Activated CD4-positive, alpha-beta memory T cell treated with anti-CD3 and anti-CD28 coated beads for 36 hours (primary cell): ENCODE measurements at places on chromosomes 12 and 14.
A peak's percentile ranks its signal among the peaks of the same experiment; 100 is the strongest.

DNA sequence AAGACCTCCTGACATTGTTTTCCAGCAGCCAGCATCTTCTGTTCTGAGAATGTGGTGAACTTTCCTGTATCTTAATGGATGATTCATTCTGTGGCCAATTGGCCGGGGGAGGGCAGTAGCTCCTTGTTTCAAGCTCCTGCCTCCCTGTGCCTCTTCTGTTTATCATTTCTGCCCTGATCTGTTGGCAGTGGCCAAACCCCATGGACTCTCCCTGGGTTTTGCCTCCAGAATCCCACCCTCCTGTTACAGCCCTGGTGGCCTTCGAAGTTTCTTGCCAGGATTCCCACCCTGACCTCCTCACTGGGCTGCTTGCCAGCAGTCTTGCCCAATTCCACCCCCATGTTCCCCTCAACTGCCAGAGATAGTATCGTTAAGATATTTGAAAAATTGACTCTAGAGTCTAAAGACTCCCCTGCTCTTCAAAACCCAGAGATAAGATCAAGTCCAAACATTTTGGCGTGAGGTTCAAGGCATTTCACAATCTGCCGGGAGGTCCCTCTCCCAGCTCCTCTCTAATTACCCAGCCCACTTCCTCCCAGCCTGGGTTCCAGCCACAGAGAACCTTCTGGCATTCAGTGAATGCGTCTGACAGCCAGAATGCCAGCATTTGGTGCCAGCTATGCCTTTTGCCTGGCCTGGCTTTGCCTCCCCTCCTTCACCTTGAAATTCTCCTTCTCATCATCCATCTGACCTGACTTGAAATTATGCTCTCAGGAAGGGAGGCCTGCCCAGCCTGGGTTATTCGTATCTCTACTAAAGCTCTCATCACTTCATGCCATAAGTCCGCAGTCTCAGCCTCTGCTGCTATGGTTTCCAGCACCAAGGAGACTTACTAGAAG lies 37.7 kb upstream of the TXNRD1 start:
- peak; percentile 39 for DNase-seq

DNA sequence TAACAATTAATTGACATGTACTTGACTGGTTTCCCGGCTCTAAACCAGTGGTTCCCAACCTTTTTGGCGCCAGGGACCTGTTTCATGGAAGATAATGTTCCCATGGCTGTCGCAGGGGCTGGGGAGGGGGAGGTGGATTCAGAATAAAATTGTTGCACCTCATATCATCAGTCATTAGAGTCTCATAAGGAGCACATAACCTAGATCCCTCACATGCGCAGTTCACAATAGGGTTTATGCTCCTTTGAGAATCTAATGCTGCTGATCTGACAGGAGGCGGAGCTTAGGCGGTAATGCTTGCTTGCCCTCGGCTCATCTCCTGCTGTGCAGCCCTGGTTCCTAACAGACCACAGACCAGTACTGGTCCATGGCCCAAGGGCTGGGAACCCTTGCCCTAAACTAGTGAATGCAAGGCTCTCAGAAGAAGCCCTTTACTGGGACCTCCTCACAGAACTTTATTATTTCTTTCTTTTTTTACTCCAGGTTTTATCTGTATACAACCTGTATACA lies 86.4 kb upstream of the SINHCAF start:
- DNase-seq = no peak

DNA sequence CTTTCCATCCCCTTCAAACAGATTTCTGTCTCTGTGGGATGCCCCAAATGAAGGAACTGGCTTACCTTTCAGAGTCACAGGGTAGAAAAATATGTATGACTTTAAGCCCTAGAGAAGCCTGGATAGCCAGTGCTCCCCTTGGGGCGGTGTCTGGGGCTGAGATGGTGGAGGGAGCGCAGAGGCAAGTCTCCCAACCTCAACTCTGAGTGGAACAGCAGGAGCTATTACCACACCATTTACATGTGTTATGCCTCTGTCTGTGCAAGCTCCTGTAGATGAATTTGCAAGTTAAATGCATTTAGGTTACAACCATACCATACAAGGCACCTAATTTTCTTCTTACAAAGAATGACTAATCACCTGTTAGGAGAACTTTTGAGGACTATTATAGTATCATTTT lies 50.4 kb upstream of the CLMN start:
- no peak for DNase-seq

DNA sequence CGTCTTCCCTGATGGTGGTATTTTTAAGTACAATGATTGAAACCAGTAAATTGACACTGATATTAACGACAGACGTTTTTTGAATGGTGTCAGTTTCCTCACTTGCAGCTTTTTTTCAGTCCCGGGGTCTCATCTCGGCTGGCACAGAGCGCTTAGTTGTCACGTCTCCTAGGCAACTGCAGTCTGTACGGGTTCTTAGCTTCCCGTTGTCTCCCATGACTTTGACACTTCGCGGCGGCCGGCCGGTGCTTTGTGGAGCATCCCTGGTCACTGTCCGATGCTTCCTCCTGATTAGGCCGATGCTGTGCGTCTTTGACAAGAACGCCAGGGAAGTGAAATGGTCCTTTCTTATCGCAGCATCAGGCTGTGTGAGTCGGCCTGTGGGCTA lies 67.4 kb downstream of the ADGRD1 start:
- no peak for DNase-seq

GRCh38 chr14:101097109-101097793 lies 193.7 kb upstream of the RTL1 start:
- DNase-seq = no peak

- no peak for DNase-seq
Measured at GRCh38 chr14:81771651-81772275, 238.1 kb upstream of the SEL1L start.

DNA sequence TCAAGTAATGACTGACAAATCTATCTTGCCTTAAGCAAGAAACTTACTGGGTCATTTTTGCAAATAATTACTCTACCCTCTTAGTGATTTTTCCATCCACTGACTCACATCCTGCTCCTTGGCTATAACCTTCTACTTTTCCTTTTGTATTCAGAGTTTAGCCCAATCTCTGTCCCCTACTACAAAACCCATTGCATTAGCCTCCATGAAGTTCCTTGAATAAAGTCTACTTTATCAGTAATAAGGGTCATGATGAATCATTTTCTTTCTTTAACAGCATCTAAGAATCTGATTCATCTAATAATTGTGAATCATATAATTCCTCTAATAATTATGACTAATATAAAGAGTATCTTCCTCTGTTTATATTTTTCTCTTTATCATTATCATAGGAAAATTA lies 132.6 kb downstream of the NTS start:
- DNase-seq = no peak

DNA sequence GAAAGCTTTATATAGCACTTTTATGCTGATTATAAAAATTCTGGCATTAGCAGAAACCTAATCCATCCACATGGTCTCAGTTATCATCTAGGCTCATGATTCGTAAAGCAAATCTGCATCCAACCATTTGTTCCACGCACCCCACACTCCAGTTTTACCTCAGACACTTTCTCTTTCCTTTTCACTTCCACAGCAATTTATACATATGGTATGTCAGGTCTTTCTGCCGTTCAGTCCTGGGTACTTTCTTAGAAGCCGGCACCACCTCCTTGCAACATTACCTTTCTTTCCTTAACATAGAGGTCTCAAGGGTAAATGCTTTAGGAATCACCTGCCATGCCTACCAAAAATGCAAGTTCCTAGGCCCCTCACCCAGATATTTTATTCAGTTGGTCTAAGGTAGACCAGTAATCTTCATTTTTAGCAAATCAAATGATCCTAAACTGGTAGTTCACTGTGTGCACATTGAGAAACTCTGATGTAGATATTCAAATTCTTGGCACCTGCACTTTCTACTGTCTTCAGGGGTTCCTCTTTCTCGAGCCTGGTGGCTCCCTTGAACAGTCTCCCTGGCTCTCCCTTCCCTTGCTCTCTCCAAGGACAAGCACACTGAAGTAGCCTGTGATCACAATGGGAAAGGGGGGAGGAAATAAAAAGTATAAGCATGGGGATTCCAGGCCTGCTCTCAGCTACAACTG lies 2.8 kb upstream of the KRAS start:
- peak; percentile 16 for DNase-seq

GRCh38 chr12:104549815-104550480 lies 93.2 kb downstream of the CHST11 start:
- DNase-seq = no peak

GRCh38 chr14:78010688-78011087 lies 159.5 kb upstream of the NRXN3 start:
- DNase-seq = no peak

DNA sequence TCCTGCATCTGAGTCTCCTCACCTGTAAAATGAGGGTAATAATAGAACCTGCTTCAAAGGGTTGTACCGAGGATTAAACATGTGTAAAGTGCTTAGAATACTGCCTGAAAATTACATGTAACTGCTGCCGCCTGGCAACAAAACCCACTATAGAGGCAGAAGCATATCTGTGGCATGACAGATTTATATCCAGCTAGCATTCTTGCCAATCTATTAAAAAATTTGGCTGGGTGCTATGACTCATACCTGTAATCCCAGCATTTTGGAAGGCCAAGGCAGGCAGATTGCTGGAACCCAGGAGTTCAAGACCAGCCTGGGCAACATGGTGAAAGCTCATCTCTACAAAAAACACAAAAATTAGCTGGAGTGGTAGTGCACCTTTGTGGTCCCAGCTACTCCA lies 16.4 kb upstream of the KSR2 start:
- no peak for DNase-seq

- DNase-seq = no peak
Measured at GRCh38 chr14:90870950-90871604, 54.8 kb upstream of the TTC7B start.

GRCh38 chr14:61388976-61389576 lies 67.7 kb downstream of the PRKCH start:
- peak; percentile 64 for DNase-seq

- no peak for DNase-seq
Measured at GRCh38 chr12:114938487-114939210, 254.7 kb upstream of the TBX3 start.

GRCh38 chr12:13093848-13094220 lies 9.6 kb downstream of the GSG1 start:
- no peak for DNase-seq

DNA sequence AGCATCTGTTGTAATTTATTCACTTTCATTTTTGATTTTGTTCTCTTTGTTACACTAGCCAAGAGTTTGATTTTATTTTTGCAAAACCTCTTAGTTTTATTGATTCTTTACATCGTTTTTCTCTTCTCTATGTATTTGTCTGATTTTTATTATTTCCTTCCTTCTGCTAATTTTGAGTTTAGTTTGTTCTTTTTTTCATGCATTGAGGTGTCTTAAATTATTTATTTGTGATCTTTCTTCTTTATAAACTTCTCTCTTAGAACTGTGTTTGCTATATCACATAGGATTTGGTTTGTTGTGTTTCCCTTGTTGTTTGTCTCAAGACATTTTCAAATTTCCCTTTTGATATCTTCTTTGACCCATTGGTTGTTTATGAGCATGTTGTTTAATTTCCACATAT lies 51.7 kb upstream of the NFKBIA start:
- DNase-seq = no peak

- no peak for DNase-seq
Measured at GRCh38 chr12:4607056-4607455, 41.8 kb downstream of the AKAP3 start.
